ENCODE measurements at places on chromosomes 5 and 9. TPM values are rescaled to one million over a fixed set of nuclear protein-coding genes. Genes with fewer than 3 reads are reported as not detected.

The INSL6 gene
- total RNA-seq: not detected

- no peak for DNase-seq
Observed at GRCh38 chr5:69484891-69485290, 7.7 kb upstream of the OCLN start.

DNA sequence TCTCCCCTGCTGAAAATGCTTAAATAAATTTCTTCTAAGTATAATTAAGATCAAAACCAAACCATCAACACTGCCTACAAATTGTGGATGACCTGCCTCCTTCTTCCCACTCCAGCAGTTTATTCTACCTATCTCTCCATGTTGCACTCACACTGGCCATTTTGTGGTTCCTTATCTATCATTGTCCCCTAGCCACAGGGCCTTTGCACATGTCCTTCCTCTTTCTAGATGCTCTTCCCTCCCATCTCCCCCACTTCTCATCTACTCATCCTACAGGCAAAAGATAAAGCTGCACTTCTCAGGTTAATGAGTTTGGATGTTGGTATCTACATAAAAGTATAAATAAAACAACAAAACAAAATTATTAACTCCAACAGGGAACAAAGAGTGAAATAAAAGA is 70.6 kb upstream of the CCNG1 start:
- no peak for DNase-seq

The FOXD4L3 gene
- total RNA-seq: not detected
